ENCODE measurements at places on chromosomes 11 and 22.
A peak's percentile ranks its signal among the peaks of the same experiment; 100 is the strongest.

DNA sequence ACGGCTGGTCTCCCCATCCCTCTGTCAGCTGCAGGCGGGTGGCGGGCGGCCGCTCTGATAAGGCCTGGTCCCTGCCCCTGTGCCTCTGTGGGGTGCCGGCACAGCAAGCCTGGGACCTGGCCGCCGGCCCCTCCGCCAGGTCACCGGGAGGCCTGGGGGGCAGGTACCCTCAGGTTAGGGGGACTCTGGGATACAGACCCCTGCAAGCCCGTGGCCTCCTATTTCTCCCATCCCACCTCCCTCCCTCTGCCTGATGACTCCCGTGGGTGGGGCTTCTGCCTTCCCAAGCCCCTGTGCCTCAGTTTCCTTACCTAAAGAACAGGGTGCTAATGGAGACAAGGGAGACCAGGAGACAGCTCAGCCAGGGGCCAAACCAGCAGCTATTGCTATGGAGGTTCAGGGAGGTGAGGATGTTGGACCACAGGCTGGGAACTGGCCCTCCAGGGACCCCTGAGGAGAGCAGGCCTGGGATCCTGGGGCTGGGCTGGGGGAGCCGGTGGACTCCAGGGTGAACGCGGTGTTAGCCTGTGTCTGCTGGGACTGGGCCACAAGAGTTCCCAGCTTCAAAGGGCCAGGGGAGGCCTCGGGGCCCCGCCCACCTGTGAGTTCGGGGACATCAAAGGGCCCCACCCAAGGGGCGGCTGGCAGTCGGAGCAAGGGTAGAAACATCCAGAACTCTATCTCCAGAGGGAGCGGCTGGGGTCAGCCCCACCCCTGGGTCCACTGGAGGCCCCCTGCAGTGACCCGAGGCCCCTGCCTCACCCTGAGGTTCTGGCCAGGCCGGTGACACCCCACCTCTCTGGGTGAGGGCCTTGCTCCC, 32.0 kb upstream of the TH start:
- no peak for DNase-seq

DNA sequence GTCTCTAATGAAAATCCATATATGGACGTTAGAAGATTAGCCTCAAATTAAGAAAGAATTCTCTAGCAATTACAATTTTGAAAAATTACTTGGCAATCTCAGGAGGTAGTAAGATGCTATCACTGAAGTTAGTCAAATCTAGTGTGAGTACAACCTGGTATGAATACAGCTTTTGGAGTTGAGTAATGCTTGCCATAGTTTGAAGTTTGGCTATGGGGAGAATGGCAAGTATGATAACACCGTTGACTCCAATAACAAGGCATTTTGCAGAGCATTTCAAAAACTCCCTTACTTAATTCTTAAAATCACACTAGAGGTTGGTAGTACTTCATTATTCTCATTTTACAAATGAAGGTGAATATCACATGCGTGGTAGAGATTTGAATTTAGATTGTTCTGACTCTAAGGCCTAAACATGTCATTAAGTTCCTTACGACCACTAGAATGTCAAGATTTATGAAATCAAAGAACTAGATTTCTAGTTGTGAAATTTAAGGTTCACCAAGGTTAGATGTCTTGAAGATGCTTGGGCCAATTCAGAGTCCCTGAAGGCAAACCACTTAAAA, 355.4 kb downstream of the ETS1 start:
- DNase-seq, result no peak

DNA sequence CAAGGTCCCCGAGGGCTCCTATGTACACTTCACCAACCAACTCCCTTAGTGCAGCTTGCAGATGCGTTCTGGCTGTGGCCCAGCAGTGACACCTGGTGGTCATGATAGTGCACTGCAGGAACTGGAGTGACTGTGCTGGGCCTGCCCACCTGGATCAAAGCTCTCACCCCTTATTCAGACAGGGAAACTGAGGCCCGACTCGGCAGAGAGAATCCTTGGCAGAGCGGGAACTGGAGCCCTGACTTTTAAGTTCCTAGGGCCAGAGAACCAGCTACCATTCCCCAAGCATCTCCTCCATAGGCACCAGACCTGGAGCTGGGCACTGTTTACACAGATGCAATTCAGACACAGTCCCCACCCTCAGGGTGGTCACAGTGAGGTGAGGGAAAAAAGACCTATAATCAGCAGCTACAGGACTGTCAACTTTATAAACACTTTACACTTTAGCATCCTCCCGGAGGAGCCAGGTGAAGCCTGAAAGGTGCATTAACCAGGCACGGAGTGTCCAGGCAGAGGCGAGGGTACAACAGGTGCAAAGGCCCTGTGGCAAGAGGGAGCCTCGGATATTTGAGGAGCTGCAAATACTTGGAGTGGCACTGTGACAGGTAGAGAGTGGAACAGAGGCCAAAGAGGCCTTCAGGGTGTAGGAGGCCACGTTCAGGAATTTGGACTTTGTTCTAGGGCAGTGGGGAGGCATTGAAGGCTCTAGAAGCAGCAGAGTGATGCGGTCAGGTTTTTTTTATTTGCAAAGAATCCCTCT, 22.0 kb downstream of the RHBDD3 start:
- peak; percentile 56 for DNase-seq

DNA sequence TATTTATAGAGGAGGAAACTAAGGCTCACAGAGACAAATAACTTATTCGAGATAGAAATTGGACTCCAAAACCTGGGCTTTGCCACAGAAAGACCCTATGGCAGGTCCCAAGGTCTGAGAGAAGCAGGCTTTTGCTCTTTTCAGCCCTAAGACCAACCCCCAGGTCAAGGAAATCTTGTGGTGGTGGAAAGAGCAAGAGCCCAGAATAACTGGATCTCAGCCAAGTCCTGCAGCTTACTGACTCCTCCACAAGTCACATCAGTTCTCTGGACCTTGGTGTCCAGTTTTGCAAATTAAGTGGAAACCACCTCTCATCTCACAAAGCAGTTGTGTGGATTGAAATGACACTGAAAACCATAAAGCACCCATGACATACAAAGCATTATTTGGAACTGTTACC, 122.2 kb downstream of the C11orf58 start:
- DNase-seq, result no peak

- no peak for DNase-seq
Measured at GRCh38 chr11:44483919-44484610, 81.4 kb upstream of the CD82 start.

DNA sequence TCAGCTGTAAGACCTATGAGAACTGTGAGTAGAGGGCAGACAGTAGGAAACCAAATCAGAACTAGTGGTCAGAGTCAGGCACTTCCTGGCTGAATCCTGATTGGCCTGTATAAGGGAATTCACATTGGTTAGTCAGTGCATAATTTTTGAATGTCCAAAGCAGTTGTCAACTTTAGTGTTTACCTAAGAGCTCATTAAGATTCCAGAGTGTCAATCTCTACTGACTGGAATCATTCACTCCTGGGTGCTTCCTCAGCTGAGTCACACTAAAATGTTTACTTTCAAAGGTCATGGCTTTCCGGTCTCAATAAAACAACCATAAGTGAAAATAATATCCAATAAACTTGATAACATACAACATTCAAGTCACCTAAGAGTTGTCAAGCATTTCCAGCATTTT, 306.1 kb downstream of the C11orf87 start:
- DNase-seq, result no peak

DNA sequence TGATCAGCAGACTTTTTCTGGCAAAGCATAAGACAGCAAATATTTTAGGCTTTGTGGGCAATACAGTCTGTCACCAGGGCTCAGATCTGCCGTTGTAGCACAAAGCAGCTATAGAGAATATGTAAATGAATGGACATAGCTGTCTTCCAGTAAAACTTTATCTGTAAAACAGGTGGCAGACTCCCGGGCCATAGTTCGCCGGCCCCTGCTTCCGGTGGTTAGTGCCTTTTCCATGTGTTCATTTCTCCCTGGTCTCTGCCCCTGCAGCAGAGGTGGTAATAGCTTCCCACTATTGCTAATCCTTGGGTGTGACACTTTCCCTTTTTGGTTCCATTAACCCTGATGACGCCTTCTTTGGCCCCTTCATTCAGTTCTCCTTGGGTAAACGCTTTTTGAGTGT, 93.7 kb upstream of the LDLRAD3 start:
- DNase-seq, result no peak

DNA sequence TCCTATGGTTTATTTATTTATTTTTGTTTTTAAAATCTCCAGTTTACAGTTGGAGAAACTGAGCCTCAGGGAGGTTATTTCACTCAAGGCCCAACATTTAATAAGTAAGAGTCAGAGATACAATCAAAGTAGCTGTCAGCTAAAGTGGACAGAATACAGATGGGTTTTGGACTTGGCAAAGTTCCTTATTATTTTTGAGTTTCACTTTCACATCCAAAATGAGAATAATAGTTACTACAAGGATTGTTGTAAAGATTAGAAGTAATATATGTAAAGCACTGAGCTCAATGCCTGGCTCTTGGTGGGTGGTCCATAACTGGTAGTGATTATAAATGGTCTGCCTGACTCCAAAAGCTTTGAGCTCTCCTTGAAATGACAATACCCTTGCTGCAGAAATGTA, 87.5 kb upstream of the SESN3 start:
- DNase-seq, result no peak

DNA sequence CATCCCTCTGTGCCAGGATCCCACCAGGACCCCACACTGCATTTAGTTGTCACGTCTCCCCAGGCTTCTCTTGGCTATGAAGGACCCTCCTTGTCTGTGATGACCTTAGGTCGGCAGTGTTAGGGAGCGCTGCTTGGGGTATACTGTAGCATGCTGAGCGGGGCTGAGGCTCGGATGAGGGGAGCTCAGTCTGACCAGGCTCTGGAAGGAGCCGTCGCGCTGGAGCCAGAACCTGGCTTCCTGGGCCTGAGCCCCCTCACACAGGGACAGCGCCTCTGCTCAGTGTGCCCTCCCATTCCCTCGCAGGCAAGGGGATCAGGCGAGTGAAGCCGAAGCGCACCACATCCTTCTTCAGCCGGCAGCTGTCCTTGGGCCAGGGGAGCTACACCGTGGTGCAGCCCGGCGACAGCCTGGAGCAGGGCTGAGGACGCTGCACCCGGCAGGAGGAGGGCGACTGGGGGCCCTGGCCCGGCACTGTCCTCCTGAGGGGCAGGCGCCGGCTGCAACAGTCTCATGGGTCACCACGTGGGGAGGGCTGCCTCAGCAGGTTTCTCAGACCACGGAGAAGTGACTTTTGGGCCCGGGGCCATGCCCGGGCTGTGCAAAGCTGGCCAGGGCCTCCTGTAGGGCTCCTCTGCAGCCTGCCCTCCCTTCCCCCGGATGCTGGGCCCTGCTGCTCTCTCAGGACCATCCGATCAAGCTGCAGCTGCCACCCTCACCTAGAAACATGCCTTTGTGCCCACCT, 11.5 kb upstream of the NEAT1 start:
- no peak for DNase-seq

- no peak for DNase-seq
Measured at GRCh38 chr11:111344032-111344431, 35.0 kb downstream of the POU2AF1 start.

- no peak for DNase-seq
Measured at GRCh38 chr11:47413908-47414684, 5.7 kb downstream of the SLC39A13 start.

GRCh38 chr11:61083601-61084147, 18.6 kb upstream of the CD5 start:
- no peak for DNase-seq

DNA sequence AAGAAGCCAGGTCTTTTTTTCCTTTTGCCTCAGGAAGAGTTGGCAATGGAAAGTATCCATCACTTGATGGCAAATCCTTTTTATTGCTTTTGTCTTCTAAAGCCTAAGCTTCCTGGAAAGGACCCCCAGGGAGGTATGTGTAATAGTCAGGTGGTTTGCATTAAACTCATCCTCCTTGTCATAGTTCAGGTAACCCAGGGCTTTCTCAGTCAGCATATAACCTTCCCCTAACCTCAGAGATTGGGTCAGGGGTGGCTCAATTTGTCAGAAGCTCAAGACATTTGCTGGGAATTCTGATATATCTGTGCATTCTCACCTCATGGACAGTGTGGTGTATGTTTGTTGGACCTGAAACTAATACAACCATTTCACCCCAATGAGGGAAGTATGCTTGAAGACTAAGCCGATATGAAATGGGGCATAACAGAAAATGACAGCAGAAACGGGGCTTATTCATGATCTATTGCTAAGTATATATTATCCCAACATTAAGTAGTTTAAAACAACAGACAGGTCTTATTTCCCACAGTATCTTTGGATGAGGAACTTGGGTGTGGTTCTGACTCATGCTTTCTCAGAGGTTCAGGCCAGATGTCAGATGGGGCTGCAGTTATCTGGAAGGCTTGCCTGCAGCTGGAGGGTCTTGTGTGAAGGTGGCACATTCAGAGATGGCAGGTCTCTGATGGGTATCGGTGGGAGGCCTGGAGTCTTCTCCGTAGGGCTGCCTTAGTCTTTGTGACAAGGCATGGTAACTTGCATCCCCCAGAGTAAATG, 135.8 kb upstream of the SPON1 start:
- DNase-seq, result no peak

- DNase-seq, result no peak
Measured at GRCh38 chr11:96324912-96325311, 18.1 kb downstream of the MAML2 start.

DNA sequence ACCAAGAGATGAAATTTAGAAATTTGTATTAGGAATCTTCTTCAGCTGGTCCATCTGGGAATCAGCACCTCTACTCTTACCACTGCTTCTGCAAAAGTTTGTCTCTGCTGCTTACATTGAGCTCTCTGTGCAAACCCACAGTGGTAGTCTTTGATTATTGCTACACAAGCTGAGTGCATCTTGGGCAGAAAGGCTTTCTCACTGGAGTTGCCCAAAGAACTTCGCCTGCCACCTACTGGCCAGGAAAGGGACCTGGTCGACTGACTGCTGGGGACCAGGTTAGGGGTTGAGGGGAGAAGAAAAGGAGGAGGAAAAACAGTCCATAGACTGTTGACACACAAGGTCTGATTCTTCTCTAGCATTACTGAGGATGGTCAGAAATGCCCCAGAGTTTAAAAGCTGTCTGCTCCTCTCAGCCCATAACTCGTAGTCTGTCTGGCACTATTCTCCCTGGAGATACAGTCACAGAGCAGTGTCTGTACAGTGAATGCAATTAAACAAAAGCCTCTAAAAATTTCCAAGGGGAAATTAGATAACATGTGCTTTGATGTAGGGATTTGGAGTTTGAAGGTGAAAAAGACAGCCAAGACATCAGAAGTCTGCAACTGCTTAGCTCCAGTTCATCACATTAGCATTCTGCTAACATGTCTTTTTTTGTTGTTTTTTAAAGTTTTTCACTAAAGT, 215.0 kb upstream of the CTSC start:
- DNase-seq, result peak; percentile 12

Measured in activated CD8-positive, alpha-beta memory T cell treated with anti-CD3 and anti-CD28 coated beads for 1 hour (primary cell).